SK-N-SH (cell line): ENCODE measurements at places on chromosomes 2 and 18.

DNA sequence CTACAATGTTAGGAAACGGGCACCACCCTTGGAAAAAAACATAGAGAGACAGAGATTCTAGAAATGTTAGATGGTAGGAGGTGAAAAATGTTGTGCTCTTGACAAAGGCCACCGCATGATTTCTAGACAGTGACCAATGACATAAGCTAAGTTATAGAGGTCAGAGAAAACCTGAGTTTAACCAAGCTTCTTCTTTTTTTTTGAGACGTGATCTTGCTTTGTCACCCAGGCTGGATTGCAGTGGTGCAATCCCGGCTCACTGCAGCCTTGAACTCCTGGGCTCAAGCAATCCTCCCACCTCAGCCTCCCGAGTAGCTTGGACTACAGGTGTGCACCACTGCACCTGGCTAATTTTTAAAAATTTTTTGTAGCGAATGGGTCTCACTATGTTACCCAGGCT, 13.0 kb downstream of the FER1L5 start:
- DNase-seq = no peak

- DNase-seq = no peak
Measured at GRCh38 chr2:233728723-233729301, at the start of gene UGT1A3. Gene UGT1A3, plus strand, starts transcription at chr2:233729042. Its CDS starts 85 bp downstream, at chr2:233729127.

DNA sequence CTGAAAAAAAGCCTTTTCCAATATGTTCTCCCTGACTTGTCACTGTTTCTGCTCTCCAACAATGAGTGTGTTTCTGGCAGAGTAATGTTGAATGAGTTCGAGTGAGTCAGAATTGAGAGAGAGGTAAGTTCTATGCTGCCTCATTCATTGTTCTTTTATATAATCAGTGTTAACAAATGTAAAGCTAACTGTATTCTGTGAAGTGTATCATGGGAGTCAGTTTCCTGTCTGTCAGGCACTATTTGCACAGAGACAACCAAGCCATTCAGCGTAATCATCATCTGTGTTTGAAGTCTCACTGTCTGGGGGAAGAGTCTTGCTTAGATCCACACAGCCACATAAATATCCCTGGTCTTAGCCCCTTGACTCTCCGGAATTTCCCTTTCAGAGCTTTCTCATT, 22.0 kb upstream of the UPP2 start:
- DNase-seq = no peak

DNA sequence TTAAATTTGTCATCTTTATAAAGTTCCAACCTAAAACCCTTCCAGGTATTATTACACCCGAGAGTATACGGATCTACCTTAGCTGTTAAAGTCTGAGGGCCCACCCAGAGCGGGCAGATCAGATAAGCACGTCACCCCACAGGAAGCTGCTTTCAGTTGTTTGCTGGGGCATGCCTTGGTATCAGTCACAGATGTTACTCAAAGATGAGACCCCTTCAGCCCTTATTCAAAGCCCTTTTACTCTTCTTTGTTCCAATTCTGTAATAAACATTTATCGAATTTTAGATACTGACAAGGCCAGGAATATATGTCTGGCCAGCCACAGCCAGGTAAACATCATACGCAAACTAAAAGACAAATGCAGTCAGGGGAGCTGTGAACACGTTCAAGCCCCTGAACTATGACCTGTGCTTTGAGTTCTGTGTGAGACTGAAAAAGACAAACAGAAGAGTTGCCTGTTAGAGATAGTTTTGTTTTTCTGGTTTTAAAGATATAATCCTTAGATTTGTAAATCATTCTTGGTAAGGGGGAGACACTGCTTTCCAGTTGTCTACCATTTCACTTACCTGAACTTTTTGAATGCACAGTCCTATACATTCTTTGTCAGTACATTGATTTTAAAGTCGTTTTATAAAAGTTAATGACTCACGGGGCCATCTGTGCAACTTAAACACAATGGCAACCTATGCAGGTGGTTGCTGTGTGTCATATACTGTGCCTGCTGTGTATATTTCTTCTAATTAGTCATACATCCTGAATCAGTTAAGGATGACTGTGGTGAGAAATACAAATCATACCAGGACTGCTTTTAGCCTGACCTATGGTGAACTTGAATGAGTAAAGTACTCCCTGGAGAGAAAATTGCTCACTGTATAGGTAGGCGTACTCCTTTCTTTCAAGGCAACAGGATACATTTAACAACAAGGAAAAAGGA, 100.5 kb upstream of the ITPRID2 start:
- no peak for DNase-seq

- DNase-seq = no peak
Measured at GRCh38 chr2:130327703-130328527, 14.8 kb upstream of the IMP4 start.

DNA sequence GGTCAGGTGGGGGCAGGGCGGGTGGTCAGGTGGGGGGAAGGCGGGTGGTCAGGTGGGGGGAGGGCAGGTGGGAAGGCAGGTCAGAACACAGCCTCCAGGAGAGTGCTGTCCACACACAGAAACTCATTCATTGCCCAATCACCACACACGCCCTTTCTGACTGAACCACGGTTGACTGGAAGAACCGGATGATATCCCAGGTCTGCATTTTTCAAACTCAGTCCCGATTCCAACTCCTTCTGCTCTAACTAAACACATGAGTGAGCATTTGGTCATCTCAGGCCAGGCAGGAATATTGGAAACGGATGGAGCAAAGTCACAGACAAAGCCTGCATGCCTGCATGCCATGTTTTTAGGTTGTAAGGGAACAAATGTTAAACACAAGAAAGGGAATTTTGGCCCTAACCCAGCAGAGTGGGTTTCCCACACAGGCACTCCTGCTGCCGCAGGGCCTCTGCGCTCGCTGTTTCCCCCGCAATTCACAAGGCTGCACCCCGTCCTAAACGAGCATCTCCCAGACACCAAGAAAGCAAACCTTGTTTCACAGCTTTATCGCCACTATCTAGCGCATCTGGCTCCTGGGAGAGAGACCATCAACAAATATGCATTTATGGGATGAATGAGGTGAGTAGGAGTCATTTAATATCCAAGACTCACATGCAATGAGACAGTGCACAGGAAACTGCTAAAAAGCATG, 100.1 kb downstream of the ZNF516 start:
- no peak for DNase-seq
